ENCODE measurements at places on chromosomes 1 and 21.

- DNase-seq: no peak
Observed at GRCh38 chr21:35987475-35987874, 72.9 kb downstream of the SETD4 start.

- no peak for DNase-seq
Observed at GRCh38 chr1:185966471-185966870, 232.3 kb downstream of the HMCN1 start.

- DNase-seq: no peak
Observed at GRCh38 chr1:66370462-66370971, 163.4 kb upstream of the SGIP1 start.

- DNase-seq: no peak
Observed at GRCh38 chr1:203592730-203593129, 33.9 kb upstream of the ATP2B4 start.

DNA sequence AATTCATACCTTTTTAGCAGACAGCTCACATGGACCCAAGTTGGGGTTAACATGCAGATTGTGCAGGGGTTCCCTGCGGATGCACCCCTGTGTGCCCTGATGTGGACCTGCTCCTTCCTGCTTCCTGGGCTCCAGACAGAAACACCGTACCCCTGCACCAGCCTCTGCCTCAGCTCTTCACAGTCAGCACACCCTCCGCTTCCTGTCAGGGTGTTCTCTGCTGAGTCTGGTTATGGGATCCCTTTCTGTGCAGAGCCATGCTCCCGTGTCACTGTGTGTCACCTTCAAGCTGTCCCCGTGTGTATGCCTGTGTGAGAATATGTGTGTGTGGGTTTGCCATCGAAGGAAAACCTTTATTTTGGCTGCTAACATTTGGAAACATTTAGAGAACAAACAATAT lies 48.7 kb upstream of the KCNJ15 start:
- no peak for DNase-seq

DNA sequence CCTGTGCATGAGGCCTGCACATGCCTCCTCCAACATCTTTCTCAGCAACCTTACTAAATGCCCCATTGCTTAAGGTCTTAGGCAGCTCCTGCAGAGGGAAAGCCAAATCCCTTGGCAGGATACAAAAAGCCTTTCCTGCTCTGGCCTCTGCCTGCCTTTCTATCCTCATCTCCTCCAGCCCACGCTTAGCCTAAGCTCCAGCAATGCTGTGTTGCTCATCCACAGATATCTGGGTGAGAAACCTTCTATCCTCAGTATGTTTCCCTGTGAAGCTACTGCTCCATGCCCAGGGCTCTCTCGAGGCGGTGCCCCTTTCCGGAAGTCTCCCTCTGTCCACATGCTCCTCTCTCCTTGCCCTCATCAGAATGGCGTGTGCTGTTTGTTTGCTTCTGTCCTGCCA lies 37.0 kb upstream of the CCSAP start:
- no peak for DNase-seq

- DNase-seq: no peak
Observed at GRCh38 chr1:104932949-104933679, 1183.4 kb downstream of the AMY1C start.

GRCh38 chr1:4371849-4372248 lies 282.6 kb upstream of the AJAP1 start:
- no peak for DNase-seq

- no peak for DNase-seq
Observed at GRCh38 chr1:236010443-236010842, 54.4 kb downstream of the NID1 start.

DNA sequence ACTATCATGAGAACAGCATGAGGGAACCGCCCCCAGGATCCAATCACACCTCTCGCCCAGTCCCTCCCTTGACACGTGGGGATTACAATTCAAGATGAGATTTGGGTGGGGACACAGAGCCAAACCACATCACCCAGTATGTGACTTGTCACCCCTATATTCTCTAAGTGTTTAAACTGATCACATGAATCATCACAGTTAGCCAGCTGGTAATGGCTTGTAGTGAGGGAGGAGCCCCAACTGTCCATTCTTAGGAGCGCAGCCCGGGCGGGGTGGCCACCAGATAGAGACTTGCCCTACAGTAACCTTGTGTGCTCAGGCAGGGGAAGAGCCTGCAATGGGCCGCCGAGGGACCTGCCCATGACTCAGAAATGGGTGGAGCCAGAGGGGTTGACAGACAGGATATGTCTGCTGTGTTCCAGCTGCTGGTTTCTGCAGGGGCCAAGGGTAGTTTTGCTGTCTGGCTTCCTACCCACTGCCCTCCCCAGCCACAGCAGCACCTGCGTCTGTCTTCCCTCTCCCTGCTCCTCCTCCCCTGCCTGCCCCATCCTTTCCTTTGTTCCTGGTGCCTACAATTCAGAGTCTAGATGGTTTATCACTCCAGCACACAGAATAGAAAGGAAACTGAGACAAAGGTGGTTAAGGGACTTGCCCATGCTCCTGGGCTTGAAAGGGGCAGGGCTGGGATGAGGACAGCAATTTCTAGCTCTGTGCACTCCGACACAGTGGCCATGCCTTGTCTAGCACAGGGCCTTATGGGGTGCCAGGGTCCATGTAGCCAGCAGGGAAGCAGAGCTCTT lies 9.2 kb downstream of the ABCG1 start:
- peak; percentile 88 for DNase-seq

- no peak for DNase-seq
Observed at GRCh38 chr1:231041719-231042261, 1.7 kb upstream of the FAM89A start.

GRCh38 chr1:156498432-156499193 lies 2.0 kb downstream of the MEF2D start:
- no peak for DNase-seq

DNA sequence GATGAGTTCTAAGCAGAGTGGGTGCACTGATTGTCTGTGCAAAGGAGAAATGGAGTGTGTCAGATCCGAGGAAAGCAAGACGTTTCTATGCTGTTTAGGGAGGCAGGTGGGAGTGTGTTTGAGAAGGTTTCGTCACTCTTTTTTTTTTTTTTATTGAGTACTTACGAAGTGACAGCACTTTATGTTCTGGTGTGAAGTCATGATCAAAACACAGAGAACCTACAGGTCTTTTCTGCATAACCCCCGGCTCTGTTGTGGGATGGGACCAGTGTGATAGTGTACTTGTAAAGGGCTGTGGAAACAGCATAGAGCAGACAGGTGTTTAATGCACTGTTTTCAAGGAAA lies 26.7 kb downstream of the MIA3 start:
- DNase-seq: no peak

- no peak for DNase-seq
Observed at GRCh38 chr1:93106226-93106625, 27.1 kb downstream of the MTF2 start.

DNA sequence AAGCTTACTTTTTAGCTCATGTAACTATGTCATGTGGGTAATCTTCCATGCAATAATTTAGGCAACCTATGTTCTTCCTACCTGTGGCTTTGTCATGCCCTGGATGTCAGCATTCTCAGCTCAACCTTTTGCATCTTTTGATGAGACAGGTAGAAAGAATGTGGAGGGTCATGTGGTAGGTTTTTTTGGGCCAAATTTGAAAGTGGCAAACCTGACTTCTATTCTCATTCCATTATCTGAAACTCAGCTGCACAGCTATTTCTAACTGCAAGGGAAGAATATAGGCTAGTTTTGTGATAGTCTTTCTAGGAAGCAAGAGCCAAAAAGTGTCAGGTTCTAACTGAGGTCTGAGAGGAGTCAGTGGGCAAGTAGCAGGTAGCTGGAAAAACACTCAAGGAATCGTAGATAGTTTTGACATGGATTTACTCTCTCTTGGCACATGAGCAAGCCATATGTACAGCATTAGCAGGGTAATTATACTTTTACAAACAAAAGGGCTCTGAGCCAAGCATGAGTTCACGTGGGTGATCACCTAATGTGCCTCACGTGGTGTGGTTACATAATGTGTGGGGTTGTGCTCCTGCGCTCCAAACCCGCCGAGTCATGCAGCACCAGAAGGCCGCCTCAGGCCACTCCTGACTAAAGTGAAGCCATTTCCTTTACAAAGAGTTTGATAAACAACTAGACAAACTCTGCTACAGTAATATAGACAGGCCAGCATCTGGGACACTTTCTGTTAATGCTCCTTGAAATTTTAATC lies 1013.8 kb downstream of the PLA2G4A start:
- DNase-seq: no peak

DNA sequence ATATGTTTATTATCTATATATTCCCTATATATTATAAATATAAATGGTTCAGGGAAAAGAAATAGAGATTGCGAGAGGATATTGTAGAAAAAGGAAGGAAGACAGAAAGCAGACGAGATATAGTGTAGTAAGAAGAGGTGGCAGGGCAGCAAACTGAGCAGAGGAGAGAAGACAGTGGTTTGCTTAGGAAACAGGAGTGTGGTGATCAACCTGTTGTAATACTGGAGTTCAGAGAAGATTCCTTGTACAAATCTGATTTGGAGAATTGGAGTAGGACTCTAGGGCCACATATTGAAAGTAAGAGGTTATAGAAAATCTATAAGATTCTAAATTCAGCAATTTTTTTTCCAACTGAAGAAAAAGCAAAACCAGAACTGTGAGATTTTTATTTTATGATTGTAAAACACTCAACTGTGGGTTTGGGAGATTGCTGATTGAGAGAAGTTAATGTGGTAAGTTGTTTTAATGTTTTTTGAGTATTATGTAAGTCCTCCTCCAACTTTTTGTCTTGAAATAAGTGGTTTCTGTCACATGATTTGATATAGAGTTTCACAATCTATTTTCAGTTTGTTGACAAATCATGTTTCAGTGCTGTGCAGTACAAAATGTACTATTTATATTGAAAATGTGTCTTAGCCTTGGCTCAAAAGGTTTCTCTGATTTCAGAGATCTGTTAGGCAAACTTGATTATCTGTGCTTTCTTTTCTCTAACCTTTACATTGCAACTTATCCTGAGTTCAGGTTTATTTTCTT lies 9.6 kb upstream of the AMY2B start:
- DNase-seq: no peak

GRCh38 chr1:240027059-240027462 lies 64.6 kb upstream of the FMN2 start:
- no peak for DNase-seq

- DNase-seq: no peak
Observed at GRCh38 chr1:177287994-177288393, 117.2 kb downstream of the BRINP2 start.

- no peak for DNase-seq
Observed at GRCh38 chr1:115556236-115556635, 85.5 kb upstream of the VANGL1 start.

- DNase-seq: no peak
Observed at GRCh38 chr1:55893155-55893554, 678.0 kb upstream of the USP24 start.

DNA sequence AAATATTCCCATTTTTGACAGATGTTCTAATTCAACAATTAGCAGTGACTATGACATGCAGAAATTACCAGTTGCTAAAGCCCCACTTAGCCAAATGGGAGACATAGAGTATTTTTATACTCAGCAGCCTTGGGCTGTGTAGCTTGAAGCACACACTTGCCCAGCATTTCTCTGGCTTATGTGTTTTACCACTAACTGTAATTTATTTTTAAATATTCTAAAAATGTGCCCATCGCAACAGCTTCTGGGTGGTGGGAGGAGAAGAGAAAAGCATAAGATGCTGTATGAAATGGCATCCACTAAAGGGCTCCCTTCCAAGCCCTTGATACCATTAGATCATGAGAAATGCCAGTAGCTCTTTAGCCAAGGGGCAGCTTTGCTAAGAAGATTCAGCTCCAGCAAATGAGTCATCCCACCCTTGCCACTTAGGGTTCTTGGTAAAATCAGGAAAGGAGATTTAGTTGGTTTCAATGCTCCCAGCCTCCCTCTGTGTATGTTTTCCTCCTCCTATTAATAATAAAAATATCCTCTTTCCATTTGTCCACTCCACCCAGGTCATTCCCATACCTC lies 462.7 kb upstream of the DEPDC1 start:
- DNase-seq: no peak

GRCh38 chr21:29242201-29242600 lies 56.5 kb upstream of the BACH1 start:
- no peak for DNase-seq

GRCh38 chr1:239308701-239309333 lies 77.6 kb upstream of the CHRM3 start:
- peak; percentile 8 for DNase-seq

- no peak for DNase-seq
Observed at GRCh38 chr1:192792628-192793027, 16.2 kb upstream of the RGS2 start.

- no peak for DNase-seq
Observed at GRCh38 chr1:77360256-77360655, 78.4 kb downstream of the AK5 start.

GRCh38 chr1:240468656-240469055 lies 143.3 kb downstream of the GREM2 start:
- no peak for DNase-seq

DNA sequence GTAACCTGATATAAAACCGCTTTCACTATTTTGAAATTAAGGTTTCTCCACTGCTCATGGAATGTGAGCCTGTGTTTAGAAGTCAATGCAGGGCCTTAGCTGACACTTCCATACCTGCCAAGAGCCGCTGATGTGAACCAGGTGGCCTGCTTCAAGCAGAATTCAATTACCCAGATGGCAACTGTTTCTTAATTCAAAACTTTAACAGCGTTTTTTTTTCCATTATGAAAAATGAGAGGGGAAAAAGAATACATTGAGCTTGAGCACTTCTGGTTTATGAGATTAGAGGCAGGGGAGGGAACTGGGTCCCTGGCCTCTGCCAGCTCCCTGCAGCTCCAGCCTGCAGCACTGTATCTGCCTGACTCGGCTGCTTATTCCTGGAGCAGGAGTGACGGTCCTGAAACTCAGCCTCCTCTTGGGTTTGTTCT lies 7.7 kb upstream of the ATP1A1 start:
- no peak for DNase-seq

- DNase-seq: no peak
Observed at GRCh38 chr1:47978486-47978885, 18.7 kb downstream of the TRABD2B start.

DNA sequence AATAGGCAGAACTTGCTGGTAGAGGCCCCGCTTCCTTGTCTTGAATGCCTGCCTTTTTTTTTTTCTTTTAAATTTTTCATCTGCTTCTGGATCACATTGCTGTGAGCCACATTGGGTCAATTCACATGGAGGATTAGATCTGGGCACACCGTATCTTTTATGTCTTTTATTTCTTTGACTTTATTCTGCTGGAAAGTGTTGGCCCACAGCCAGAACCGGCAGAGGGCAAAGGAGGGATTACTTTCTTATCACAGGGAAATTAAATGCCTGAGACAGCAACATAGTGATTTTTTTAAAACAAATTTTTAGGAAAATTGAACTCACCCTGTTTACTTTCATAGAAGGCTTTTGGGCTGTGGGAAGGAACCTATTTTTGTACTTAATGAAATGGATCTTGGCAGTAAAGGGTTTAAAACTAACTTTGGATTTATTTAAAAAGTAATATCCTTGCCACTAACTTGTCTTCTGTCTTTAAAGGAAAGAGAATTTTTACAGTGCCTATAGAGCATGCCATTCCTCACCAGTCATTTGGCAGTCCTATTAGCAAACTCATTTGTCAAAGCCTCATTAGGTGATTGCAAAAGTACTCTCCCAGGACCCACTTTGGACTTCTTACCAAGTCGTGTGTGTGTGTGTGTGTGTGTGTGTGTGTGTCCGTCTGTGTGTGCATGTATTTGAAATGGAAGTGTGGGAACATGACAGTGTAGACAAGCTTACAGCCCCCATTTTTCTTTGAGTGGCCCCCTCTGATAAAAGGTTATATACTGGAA lies 68.4 kb downstream of the ST6GALNAC3 start:
- no peak for DNase-seq
